ENCODE measurements at places on chromosomes 7 and 10.

GRCh38 chr7:47259682-47260081, 322.2 kb downstream of the TNS3 start:
- no peak for DNase-seq

DNA sequence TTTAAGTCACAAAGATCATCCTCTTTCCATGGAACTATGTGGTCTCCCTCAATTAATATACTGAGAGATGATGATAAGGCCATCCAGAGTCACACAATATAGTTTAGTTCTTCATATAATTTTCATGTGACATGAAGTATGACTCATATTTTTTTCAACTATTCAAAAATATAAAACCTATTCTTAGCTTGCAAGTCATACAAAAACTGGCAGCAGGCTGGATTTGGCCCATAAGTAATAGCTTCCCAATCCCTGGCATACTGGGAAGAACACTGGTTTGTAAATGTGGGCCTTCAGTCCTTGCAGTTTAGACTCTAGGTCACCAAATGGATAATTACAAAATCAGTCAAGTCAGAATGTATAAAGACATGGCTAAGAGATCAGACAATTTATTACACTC, 356.6 kb downstream of the PPP1R3A start:
- DNase-seq = no peak

GRCh38 chr7:129053938-129054437, 923 bp downstream of the TNPO3 start:
- no peak for DNase-seq

GRCh38 chr7:44847509-44847919, 373 bp downstream of the H2AZ2 start:
- peak; percentile 47 for DNase-seq

DNA sequence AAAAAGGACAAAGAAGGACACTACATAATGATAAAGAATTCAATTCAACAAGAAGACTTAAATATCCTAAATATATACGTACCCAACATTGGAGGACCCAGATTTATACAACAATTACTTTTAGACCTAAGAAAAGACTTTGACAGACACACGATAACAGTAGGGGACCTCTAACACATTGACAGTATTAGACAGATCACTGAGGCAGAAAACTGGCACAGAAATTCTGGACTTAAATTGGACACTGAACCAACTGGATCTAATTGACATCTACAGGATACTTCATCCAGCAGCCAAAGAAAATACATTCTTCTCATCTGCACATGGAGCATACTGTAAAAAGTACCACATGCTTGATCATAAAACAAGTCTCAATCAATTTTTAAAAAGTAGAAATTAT, 103.8 kb downstream of the DGKI start:
- DNase-seq = no peak

GRCh38 chr7:45242698-45243097, 85.1 kb downstream of the RAMP3 start:
- no peak for DNase-seq

DNA sequence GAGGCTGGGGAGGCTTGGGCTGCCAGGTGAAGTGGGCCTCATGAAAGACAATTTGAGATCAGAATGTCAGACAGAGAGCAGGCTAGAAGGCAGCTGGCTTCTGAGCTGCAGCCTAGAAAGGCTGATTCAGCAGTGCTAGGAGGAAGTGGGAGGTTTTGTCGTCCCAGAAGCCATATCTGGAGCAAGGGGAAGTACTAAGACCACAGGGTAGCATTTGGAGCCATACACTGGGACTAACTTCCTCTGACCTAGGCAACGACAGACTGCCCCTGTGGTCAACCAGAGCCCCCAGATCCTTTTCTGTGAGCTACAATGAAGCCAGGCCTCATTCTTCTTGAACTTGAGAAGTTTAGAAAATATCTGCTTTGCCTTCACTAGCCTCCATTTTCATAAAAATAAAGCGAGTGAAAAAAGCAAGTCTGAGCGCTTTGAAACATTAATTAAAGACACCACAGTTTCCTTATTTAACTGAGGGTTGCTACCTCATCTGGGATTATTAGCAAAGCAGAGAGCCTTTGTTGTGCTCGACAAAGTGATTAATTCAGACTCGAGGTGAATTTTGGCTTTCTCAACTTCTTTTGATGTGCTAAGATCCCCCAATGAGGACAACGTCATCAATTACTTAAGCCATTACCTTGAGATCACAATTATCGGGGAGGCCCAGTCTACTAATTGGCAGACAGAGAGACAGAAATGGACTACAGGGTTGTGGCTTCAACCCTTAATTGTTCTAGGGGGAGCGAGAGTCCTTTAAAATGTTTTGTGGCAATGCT, 26.6 kb downstream of the TBXAS1 start:
- DNase-seq = no peak

DNA sequence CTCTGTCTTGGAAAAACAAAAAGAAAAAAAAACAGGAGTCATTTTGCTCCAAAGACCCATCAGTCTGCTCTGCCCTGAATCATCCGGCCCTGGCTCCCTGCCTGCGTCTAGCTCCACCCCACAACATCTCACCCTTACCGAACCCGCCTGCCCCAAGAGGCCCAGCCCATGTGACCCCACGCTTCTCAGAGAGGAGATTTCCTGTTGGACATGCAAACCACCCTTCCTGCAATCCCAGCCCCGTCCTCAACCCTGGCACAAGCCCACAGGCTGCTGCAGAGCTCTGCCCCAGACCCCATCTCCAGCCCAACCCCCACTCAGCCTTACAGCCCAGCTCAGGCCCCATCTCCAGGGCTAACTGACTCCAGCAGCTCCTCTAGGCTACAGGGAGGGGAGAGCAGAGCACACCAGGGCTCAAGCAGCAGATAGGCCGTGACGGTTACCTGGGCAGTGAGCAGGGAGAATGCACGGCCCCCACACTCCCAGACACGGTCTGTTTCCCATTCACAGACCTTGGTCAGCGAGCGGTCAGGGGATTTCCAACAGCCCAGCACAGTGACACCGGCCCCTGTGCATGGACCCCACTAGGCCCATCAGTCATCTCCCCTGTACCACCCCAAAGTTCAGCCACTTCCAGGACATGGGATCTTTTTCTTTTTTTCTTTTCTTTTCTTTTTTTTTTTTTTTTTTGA, 69.9 kb upstream of the GTF2I start:
- DNase-seq = peak; percentile 55

GRCh38 chr10:128875030-128875744, 591.9 kb upstream of the MGMT start:
- DNase-seq = no peak

DNA sequence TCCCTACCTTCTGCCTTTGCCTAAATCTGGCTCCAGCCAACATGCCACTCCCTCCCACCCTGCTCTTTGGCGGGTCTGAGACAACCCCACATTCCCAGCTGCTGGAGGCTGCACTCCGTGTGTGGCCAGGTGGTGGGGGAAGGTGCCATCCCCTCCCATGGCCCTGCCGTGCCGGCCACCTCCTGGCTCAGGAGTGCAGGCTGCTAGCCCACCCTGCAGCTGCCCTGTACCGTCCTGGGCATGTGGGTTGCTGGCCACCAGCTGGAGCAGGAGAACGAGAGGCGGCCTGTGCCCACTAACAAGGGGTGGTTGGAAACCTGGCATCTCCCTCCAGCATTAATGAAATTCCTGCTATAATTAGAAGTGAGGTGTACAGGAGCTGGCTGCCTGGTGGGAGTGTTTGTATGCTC, 97.6 kb downstream of the ZMIZ1 start:
- DNase-seq = no peak

DNA sequence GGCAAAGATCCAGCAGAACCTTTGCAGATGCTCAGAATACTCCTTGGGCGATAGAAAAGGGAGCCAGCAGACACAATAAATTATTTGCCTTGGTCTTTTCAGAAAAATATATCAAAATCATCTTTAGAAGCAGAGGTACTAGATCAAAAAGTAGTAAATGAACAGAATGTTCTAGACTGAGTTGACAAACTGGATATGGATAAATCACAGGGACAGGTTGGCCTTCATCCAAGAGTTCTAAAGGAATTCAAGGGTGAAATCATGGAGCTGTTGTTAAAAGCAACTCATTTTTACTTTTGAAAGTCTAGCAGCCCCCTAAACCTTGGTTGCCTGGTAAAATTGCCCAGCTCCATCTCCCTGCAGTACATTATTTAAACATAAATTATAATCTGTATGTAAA, 99.1 kb downstream of the PLCE1 start:
- no peak for DNase-seq

- DNase-seq = no peak
These were observed 413.9 kb downstream of the LRMDA start for GRCh38 chr10:75845176-75845947.

DNA sequence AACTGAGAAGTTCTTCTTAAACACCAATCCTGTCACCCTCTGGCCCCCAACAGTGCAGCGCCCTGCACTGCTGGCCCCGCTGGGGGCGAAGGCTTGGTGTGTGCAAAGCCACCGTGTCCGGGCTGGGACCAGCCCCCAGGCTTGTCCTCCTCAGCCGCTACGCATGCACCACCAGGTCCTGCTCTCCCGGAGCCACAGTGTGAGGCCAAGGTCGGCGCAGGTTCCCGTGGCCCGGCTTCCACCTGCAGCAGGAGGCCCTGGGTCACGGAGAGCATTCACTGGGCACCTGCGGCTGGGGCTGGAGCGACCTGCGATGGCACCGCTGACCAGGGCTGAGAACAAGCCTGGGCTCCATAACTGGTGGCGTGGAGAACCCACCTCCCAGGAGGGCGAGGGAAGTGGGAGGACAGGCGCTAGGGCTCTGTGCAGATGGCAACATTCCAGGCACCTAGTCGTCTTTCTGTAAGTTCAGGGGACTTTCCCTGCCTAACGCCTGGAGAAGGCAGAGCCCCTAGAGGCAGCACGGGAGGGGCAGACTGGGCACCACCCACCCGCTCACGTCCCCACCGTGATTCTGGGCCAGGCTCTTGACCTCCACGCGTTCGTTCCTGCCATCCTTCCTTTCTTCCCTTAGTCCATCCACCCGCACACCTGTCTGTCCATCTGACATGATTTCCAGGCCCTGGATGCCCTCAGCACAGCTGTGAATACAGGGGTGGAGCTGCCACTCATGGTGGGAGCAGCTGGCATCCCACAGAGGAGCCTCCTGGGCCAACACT, 271.6 kb downstream of the ELFN1 start:
- no peak for DNase-seq

- DNase-seq = no peak
These were observed 379.8 kb downstream of the GRID1 start for GRCh38 chr10:85986777-85987176.

DNA sequence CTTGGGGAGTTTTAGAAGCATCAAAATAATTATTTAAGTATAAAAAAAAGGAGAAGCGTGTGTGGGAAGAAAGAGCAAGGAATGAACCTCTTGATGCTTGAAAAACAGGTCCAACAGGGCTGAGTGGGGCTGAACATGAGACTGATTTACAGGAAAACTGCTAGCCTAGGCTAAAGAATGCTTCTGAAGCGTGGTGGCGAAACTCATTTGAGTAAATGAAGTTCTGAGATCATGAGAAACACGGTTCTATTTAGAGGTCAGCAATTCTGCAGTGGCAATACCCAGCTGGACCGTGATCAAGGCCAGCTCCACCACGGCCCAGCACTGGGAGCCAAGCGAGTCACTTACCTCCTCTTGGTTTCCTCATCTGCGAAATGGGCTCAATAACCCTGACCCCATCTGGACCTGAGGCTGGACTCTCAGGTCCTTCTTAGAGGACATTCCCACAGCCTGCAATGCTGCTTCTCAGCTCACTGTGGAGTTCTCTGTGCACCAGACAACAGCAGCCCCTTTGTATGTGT, 140.1 kb upstream of the ADAM12 start:
- no peak for DNase-seq

DNA sequence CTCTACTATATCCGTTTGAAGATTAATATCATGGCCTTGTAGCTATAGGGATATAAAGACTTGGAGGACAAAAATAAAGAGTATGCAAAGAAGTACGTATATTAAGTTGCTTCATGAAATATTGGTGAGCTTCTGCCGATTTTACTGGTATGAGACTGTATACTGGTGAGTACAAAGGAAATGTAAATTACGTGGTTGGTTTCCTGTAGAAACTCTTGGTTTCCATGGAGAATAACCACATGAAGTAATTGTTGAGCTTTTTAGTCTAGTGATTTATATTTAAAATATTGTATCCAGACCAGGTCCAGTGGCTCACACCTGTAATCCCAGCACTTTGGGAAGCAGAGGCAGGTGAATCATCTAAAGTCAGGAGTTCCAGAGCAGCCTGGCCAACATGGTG, 32.2 kb upstream of the GLI3 start:
- DNase-seq = no peak

DNA sequence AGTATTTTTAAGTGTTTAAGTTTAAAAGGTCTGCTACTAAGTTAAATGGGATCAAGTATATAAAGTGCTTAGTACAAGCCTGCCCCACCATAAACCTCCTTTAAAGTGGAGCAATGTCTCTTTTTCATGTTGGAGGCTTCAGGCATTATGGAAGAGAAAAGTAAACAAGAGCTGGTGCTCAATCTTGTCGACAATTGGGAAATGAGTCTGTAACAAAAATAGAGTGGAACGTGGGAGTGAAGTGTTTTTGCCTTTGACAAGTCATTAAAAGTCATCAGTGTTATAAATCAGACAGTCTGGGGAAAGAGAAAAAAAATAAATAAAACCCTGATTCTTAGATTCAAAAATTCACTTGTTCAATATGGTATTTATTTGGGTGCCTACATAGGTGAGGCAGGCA, 44.7 kb downstream of the DNAJC12 start:
- no peak for DNase-seq

DNA sequence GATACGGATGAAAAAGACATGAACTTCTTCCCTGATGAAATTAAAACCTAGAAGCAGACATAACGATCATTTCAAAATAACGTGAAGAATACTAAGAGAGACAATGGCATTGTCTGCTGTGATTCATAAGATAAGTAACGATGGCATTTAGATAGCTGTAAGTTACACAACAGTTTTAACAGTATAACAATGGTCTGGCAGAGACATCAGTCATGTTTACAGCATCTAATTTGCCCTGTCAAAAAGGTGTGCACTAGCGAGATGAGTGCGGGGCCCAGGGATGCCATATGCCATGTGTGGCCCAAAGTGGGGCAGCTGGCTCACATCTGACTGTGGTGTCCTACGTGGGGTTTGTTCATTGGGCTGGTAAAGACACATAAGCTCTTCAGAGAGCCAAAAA, 55.7 kb upstream of the RHEB start:
- no peak for DNase-seq

DNA sequence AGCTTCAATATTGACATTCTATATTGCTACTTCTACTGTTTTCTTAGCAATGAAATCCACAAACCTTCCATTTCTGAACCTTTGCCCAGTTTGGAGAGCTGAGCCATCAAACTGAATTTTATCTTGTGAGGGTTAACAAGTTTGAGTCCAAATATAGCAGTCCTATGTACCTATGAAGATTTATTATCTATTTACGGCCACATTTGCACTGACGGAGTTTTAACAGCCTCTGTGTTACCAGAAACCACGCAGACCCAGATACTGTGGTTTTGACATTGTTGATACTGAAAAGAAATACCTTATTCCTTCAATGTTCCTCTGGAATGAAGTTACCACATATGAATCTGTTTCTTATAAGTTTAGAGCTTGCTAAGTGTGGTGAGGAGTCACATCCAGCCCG, 172.6 kb downstream of the FGFR2 start:
- no peak for DNase-seq

GRCh38 chr7:4621396-4621795, 60.7 kb upstream of the FOXK1 start:
- DNase-seq = no peak

GRCh38 chr10:81838950-81839349, 36.0 kb upstream of the NRG3 start:
- no peak for DNase-seq

Measured in NCI-H1436 treated with DMSO at 0.1 percent for 48 hours (cell line).